ENCODE measurements at places on chromosomes 12 and 14.
A peak's percentile ranks its signal among the peaks of the same experiment; 100 is the strongest.

- no peak for DNase-seq
Observed at GRCh38 chr14:21069388-21070082, 569 bp upstream of the ARHGEF40 start.

GRCh38 chr14:59189786-59190368 is 1.4 kb downstream of the DAAM1 start:
- DNase-seq = peak; percentile 82

DNA sequence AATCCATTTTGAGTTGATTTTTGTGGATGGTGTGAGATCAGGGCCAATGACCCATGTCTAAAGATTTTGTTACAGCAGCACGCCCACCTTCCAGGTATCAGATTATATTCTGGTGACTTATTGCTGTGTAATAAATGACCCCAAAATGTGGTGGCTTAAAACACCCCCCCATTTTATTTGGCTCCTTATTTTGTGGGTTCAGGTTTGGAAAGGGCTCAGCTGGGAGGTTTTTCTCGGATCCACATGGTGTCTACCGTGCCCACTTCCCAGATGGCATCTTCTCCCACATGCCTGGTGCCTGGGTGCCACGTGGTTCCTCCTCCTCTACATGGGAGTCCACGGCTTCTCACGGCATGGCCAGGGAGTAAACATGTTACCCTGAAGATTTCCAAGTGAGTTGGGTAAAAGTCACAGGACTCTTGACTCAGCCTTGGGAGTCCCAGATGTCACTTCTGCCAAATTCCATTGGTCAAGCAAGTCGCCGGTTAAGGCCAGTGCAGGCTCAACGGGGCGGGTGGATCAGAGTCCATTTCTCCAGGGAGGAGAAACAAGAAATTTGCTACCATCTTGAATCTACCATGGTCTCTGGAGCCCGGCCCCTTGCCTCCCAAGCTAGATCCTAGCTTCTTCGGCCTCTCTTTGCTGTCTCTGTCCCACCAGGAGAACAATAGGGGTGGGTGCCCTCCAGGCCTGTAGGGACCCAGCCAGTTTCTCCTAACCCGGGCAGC is 214.3 kb downstream of the KIF26A start:
- peak; percentile 29 for DNase-seq

GRCh38 chr14:95520346-95520745 is 3.9 kb upstream of the SYNE3 start:
- no peak for DNase-seq

GRCh38 chr14:66495218-66496098 is 9.3 kb downstream of the CCDC196 start:
- DNase-seq = peak; percentile 44

GRCh38 chr12:124203176-124203575 is 91.7 kb upstream of the RFLNA start:
- DNase-seq = no peak

DNA sequence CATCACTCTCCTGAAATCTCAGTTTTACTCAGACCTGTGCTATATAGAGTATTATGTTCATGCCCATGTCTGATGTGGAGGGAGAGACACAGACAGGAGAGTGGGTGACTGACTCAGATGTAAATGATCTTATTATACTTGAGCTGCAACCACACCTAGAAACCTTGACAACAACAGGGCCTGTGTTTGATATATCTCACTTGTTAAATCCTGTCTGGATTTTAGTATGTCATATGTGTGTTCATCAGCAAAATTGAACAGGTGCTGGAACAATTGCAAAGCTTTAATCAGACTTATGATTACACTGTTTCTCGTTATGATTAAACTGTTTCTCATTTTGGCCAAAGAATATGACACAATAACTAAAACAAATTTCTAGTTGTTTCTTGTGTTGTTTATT is 37.7 kb downstream of the DIP2B start:
- DNase-seq = no peak

- DNase-seq = no peak
Observed at GRCh38 chr14:78029601-78030372, 140.4 kb upstream of the NRXN3 start.

GRCh38 chr12:44465139-44465538 is 411.0 kb downstream of the NELL2 start:
- DNase-seq = no peak

GRCh38 chr12:115485967-115486366 is 791.5 kb downstream of the MED13L start:
- no peak for DNase-seq

GRCh38 chr14:24051176-24051788 is 527 bp upstream of the CARMIL3 start:
- peak; percentile 48 for DNase-seq

GRCh38 chr12:96215919-96216273 is 21.7 kb downstream of the ELK3 start:
- DNase-seq = no peak

GRCh38 chr12:5267603-5268423 is 164.1 kb upstream of the NTF3 start:
- DNase-seq = no peak

DNA sequence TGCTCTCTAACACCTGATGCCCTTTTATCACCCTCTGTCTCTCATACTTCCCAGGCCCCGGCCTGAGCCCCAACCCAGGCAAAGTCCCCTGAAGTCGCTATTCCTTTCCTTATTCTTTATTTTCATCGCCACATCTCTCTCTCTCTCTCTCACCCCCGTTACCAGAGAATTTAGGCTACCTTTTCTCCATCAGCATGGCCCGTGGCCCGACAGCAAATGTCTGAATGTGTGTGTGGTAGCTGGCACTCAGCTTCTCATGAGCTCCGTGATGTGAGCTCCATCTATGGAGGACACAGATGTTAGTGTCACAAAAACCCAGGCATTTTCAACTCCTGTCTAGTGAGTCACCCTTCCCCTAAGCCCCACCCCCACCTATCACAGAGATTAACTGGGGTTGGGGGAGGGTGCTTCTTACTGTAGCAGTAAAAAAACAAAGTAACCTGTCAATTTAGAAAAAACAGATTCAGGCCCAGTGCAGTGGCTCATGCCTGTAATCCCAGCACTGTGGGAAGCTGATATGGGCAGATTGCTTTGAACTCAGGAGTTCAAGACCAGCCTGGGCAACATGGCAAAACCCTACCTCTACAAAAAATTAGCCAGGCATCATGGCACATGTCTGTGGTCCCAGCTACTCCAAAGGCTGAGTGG is 53.8 kb downstream of the VCPKMT start:
- peak; percentile 77 for DNase-seq

DNA sequence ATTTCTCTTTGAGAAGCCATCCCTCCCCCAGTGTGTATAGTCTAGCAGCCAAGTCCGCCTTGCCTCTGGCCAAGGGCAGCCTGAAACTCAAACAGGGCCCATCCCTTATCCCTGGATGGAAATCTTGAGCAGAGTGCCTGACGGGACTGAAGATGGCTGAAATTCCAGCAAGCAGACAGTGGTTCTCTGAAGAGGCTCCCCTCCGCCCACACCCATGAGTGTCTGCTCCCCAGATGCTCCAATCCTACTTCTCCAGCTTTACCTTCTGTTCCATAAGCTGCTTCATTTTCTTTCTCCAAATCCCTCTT is 396.2 kb downstream of the NUAK1 start:
- DNase-seq = no peak

DNA sequence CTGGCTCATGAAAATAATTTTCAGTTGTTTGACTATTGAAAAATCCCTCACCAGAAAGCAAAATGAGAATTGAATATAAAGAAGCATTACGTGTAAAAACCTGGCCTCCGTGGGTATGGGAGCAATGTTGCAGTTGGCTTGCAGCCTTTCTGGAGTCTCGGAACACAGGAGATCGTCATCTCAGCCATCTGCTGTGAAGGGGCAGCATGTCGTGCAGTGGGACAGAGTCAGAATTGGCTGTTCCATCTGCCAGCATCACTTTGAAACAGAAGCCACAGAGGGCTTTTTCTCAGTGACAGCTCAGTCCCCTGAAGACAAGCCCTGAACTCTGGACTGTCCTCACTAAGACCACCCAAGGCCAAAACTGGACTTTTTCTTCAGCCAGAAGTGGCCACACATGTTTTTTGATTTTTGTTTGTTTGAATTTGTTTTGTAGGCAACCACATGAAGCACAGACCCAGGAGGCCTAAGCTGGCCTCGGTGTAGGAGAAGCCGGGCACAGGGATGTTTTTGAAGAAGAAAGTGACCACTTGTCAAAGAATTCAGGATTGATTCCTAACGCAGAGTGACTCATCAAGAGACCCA is 170.8 kb upstream of the DYRK2 start:
- DNase-seq = no peak

DNA sequence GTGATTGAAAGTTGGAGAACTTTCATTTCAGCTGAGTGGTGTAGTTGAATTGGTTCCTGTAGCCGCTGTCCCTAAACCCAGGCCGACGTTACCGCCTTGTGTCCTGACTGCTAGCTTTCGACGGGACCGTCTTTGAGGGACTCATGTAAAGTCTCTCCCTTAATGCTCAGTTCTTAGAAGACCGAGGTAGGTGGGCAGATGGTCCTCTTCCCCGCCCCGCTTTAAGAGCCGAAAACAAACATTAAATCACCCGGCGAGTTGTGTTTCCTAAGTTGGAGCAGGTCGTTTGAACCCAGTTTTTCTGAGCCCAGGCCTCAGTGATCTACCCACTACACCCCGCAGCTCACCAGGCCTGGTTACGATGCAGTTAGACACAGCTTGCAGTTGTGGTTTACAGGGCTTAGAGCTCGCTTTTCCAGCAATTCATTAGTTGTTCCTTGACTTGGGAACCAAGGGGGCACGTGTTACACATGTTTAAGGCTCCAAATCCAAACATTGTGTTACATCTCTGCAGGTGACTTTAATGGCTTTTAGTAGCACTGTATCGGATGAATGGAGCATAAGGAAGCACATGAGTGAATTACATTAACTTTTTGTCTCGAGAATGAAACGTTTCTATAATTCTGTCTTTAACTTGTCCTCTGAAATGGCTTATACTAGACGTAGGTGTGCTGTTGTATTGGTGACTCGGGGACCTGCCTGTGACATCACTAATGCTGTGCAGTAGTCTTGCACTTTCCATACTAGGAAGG is 790 bp downstream of the NEDD1 start:
- DNase-seq = no peak

DNA sequence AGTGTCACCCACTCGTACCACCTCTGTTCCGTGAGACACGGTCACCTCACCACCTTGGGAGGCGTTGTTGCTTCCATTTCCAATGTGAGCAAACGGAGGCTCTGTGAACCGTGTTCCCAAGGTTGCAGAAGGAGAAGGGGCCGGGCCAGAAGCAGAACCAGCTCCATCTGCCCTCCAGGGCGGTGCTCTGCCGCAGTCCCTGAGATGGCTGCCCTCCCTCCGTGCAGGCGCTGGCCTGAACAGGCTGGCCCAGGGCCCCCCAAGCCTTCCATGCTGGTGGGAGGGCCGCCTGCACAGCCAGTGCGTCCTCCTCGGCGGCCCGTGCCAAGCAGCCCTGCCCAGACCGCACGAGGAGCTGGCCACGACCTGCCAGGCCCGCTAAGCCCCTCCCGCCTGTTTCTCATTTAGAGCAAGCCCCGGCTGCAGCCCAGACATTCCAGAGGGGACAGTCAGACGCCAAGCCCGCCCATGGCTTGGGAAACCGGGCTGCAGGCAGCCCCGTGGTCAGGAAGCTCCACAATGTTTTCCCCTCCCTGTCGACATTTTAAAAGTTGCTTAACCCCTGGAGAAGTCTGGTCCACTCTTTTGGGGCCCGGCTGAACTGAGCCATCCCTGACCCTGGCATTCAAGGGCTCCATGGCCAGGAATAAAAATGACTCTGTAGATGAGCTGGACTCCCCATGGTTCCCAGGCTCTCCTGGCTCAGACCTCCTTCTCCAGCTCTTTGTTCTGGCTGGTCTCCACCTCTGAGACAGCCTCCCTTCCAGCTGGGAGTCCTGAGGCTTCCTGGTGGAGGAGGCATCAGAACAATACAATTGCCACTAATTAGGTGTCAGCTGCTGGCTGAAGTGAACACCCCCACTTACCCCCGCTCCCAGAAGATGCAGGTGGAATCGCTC is 236.0 kb downstream of the BCL11B start:
- peak; percentile 89 for DNase-seq

- DNase-seq = no peak
Observed at GRCh38 chr12:108825201-108825950, 32.0 kb downstream of the SSH1 start.

- no peak for DNase-seq
Observed at GRCh38 chr14:68285421-68286179, 466.0 kb downstream of the RAD51B start.

DNA sequence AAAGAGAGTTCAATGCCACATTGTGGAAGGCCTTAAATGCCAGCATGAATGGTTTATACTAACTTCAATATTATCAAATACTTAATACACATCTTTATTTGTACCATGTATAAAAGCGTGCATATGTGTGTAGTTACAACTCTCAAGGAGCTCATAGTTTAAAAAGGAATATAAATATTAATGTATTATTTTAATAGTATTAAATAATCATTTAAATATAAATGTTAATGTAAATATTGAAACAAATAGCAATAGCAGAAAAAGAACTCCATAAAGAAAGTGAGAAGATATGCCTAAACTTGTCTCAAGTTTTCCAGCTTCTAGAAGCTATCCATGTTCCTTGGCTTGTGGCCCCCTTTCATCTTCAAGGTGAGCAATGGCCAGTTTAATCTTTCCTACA is 182.0 kb downstream of the FOXA1 start:
- DNase-seq = no peak

GRCh38 chr12:76108356-76108755 is 23.9 kb upstream of the NAP1L1 start:
- no peak for DNase-seq

GRCh38 chr12:115873451-115874082 is 403.9 kb downstream of the MED13L start:
- DNase-seq = no peak

DNA sequence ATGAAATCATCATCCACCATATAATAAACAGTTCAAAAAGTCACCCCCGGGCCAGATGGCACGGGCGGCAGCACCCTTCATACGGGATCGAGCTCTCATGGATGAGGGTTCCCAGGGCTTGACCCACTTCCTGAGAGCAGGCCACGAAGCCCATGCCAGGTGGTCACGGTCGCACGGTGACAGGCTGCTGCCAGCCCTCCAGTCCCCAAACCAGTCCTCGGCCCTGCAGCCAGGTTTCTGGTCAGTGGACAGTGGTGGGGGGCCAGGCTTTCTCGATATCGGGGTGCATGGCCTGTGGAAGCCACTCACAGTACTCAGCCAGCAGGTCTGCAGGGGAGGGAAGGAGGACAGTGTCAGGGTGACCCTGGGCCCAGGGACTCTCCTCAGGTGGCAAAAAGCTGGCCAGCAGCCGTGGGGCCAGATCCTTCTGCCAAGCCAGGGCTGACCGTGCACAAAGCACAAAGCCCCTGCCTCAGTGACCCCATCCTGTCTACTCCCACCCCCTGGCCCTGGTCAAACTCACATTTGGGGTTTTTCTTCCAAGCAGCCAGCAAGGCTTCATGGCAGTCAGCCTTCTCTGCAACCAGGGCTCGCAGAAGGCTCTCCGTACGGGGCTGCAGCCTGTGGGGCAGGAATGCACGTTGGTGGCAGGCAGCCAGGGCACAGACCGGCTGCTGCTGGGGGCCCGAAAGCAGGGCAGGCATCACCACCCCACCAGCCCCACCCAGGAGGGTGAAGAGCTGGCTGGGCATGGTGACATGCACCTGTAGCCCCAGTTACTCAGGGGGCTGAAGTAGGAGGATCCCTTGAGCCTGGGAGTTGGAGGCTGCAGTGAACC is 33.3 kb upstream of the UBC start:
- DNase-seq = no peak
